ENCODE measurements at places on chromosomes 16 and 17. TPM values are rescaled to one million over a fixed set of nuclear protein-coding genes. Genes with fewer than 3 reads are reported as not detected.

Gene ALOX12
- polyA plus RNA-seq = not detected

Gene KCNJ12
- not detected for polyA plus RNA-seq

Gene MILR1
- polyA plus RNA-seq = 12.0 TPM

Gene TNFSF13
- 25.7 TPM for polyA plus RNA-seq

Gene RHBDL1
- 1.5 TPM for polyA plus RNA-seq

Gene KRTAP2-1
- polyA plus RNA-seq = not detected

DNA sequence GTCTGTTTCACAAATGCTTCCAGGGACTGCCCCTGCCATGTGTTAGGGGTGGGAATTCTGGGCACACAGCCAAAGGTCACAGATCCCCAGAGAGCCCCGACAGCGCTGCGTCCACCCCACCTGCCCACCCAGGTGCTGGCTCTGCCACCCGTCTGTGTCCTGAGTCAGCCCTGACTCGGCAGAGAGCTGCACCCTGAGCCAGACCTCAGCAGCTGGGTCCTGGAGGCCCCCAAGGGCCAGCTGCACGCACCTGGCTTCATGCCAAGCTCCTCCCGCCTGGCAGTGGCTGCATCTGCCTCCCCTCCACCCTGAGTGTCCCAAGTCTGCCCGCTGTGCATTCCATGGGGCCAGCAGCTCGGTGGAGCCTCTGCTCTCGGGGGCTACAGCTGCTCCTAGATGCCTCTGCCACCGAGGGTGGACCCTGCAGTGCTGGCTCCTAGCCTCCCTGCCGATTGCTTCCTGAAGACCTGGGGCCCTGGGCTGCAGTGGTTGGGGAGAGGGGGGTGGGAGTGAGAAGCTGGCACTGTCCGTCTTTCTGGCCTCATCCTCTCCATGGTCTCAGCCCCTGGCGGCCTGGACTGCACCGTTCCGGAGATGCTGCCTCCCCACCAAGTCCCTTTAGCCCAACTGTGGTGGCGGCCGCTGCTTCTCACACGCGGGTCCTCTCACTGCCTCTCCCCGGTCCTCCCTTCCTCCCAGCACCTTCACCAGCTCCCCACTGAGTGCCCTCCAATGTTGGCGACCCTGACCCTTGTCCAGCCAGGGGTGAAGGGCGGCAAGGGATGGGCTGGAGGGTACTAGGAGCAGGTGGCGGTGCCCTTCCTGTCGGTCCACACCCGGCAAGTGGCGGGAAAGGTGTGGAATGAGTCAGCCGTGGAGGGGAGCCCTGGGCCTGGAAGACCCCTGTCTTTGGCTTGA is 3.0 kb downstream of the SECTM1 start:
- no peaks in the 10 kb centered on the region for H3K4me1 ChIP-seq
- no peak overlapping the region for H3K4me3 ChIP-seq
- no peaks in the 10 kb centered on the region for H3K36me3 ChIP-seq
- H3K27me3 ChIP-seq = no peaks in the 10 kb centered on the region
- no peak overlapping the region for H3K27ac ChIP-seq

DNA sequence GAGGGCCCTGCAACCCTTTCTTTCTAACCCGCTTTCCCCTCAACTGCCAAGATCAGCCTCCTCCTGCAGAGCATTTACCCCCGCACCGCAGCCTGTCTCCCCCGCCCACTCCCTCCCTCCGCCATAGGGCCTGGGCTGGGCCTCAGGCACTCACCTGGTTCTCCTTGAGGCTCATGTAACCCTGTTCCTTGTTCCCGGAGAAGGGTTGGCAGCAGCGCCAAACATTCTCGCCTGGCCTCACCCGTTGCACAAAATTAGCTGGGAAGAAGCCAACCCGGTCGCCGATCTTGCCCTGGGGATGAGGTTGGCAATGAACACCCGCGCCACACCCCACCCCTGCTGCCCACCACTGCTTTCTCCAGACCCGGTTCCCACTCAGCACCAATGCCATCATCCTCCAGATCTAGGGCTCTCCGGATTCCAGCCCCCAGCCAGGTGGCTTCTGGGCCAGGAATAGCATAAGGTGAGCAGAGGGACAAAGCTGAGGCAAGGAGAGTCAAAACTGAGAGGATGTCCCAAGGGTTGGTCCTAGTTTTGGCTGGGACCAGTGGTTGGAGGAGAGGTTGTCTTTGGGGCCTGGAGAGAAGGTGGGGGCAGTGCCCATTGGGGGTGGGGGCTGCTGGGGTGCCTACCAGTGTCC is 12.8 kb downstream of the STAC2 start:
- DNase-seq = no peak
- no peaks in the 10 kb centered on the region for H3K4me1 ChIP-seq
- no peak overlapping the region for H3K27ac ChIP-seq
- H3K27me3 ChIP-seq = no peaks in the 10 kb centered on the region
- no peaks in the 10 kb centered on the region for H3K36me3 ChIP-seq

Measured in aorta (tissue), 5 donors.